ENCODE measurements at places on chromosomes 1 and 21. TPM values are rescaled to one million over a fixed set of nuclear protein-coding genes. Genes with fewer than 3 reads are reported as not detected.

Gene GPATCH4
- total RNA-seq: 11.5 TPM

Gene SNIP1
- 7.1 TPM for total RNA-seq

Gene KCNK2
- total RNA-seq: 0.31 TPM

Gene LRRIQ3
- 0.06 TPM for total RNA-seq

Gene CNTN2
- total RNA-seq: not detected

Gene LRRC53
- total RNA-seq: not detected

Gene TDRKH
- total RNA-seq: 0.12 TPM

Gene RLF
- 13.0 TPM for total RNA-seq

Gene USP48
- total RNA-seq: 38.0 TPM

Gene AMPD2
- 48.8 TPM for total RNA-seq

Gene SRM
- total RNA-seq: 84.4 TPM

Gene OR2T6
- not detected for total RNA-seq

Gene CCDC27
- not detected for total RNA-seq

Gene AVPR1B
- total RNA-seq: not detected

Gene FMN2
- total RNA-seq: not detected

Gene IVL
- not detected for total RNA-seq

Gene IL20
- total RNA-seq: not detected

Gene LMX1A
- total RNA-seq: not detected

Gene TFF3
- not detected for total RNA-seq

Gene FCGR3A
- not detected for total RNA-seq

Gene DAB1
- total RNA-seq: 0.87 TPM

Gene OR2T29
- total RNA-seq: not detected

Gene SLAMF7
- not detected for total RNA-seq

Gene NTMT2
- total RNA-seq: not detected

Gene NOS1AP
- 0.59 TPM for total RNA-seq

Gene EMC1
- 43.7 TPM for total RNA-seq

Gene KRTAP21-2
- not detected for total RNA-seq

Gene KRTAP10-1
- total RNA-seq: not detected

Gene HES3
- not detected for total RNA-seq

Gene SLC6A9
- 4.4 TPM for total RNA-seq

Gene VAV3
- 1.4 TPM for total RNA-seq

Gene POTED
- not detected for total RNA-seq

Gene CELA2A
- total RNA-seq: not detected

Gene ZNF670
- 1.9 TPM for total RNA-seq
